ENCODE measurements at places on chromosomes 6 and 20.

DNA sequence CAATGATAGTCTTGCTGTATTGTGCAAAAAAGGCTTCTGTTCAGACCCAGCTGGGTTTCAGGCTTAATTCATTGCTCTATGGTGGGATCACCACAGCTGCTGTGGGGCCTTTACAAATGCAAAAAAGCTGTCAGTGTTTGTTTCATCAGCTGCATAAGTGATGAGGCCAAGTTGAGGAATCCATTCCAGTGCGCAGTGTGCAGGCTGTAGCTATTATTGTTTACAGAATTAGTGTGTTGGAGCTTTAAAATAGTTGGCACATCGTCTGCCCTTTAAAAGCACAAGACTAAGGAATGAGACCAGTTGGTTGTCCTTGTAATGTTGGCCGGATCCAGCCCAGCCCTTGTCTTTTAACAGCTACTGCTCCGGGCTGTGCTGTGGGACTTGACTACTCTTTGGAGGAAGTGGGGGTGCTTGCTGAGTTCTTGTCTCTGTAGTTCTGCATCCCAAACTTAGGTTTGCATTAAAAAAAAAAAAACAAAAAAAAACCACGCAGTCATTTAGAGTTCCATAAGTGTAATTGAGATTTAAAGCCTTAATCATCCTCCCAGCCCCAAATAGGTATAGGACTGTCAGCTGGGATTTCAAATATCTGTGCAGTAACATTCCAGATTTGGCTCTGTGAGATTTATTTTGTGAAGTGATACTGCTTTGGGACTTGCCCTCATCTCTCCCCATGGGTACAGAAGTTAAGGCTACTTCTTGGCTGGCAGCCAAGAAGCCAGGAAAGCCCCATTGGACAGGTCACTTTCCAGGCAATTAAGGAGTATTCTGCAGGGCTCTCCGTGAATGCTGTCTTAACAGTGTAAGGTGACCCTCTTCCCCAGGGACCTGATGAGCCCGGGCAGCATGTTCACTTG, 19.3 kb downstream of the JARID2 start:
- peak; percentile 90 for DNase-seq

- no peak for DNase-seq
Measured at GRCh38 chr20:56934888-56935287, 305.8 kb downstream of the TFAP2C start.

DNA sequence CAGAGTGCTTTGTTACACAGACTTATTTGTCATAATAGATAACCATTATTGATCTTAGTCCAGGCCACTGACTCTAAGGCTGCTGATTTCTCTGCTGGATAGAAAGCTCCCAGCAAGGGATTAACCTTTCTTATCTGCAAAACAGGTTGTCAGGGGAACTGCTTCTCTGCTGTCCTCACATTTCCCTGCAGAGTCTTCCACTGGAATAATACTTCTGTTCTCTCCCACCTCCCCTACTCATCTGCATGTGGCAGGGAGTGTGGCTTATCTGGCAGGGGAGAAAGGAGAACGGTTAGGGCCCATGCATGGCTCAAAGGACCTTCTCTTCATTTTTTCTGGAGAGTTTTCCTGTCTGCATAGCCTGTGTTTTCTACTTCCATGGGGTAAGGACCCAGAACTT, 86.2 kb downstream of the LAMP5 start:
- no peak for DNase-seq

DNA sequence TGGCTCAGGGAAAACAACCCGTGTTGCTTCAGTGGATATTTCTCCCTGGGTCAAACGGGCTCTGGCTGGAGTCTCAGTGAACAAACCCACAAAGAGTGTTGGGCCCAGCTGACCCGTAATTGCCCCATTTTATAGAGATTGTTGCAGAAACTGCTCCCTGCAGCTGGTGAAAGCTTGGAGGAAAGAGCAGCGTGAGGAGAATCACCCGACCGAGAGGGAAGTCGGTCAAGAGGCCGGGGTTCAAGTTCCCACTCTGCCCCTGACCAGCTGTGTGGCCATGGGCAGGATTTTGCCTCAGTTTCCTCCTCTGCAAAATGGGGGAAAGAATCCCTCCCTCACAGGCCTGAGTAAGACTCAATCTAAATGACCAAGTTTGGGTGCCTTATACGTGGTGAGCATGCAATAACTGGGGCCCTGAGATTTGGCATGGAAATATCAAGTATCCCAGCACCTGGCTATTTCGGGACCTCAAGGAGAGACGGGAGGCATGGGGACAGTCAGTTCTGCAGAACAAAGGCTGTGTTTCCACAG, 1.7 kb upstream of the TGM2 start:
- no peak for DNase-seq

DNA sequence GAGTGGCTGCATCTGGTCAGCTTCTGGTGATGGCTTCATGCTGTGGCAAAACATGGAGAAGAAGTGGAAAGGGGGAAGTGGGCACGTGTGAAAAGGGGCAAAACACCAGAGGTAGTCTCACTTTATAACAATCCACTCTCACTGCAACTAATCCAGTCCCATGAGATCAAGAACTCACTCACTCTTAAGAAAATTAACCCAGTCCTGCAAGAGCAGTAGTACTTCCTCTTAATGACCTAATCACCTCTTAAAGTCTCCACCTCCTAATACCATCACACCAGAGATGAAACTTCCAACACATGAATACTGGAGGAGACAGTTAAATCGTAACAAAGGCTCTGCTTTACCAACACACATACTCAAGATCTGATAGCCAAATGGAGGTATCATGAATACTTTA, 152.6 kb downstream of the THEMIS start:
- DNase-seq, result no peak

DNA sequence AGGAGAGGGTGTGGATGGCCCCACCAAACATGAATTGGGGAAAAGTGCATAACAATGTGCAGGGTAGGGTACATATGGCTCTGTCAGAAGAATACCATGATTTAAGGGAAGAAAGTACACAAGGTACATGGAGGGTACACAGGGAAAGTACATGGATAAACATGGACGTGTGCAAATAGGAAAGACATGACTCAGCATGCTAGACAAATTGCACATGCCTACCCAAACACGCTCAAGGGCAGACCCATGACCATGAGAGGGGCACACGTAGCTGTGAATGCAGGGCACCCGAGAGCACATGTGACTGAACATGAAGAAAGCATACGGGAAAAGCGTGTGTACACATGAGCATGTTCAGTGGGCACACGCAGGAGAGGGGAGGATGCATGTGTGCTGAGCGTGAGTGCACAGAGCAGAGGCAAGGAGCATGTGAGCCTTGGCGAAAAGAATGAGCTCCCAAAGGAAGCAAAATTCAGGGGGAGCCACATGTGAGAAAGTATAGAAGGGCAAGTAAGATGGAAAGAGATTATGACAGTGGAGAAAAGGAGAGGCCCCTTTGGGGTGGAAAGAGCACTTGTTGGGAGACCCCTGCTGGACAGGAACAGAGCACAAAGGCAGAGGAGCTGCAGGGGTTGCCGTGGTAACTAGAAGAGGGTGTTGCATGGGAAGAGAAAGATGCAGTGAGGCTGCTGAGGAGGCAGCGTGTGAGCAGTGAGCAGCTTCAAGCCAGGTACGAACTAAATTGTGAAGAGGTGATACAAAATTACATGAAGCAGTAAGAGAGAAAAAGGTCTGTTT, 17.8 kb downstream of the OR2H2 start:
- peak; percentile 81 for DNase-seq

GRCh38 chr6:20234136-20234535, 21.9 kb upstream of the MBOAT1 start:
- no peak for DNase-seq

DNA sequence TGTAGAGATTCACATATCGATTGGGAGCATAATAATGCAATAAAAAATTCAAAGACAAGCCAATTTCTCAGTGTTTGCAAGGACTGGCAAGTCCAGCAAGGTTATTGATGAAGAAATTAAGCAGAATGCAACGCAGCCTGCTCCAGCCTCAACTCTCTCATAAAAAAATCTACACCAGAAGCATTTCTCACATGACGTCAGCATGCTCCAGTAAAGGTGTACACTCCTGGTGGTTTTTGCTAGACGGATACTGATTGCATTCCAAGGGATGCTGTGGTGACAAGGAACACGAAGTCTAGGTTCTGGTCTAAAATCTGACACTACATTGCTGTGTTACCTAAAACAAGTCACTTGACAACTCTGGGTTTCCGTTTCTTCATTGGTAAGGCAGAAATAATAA, 167.4 kb upstream of the PRND start:
- DNase-seq, result no peak

GRCh38 chr6:1024587-1024986, 287.3 kb upstream of the FOXQ1 start:
- peak; percentile 29 for DNase-seq

GRCh38 chr6:13296536-13296997, 31.8 kb downstream of the TBC1D7 start:
- no peak for DNase-seq

GRCh38 chr6:22878706-22879105, 309.3 kb downstream of the HDGFL1 start:
- DNase-seq, result no peak

DNA sequence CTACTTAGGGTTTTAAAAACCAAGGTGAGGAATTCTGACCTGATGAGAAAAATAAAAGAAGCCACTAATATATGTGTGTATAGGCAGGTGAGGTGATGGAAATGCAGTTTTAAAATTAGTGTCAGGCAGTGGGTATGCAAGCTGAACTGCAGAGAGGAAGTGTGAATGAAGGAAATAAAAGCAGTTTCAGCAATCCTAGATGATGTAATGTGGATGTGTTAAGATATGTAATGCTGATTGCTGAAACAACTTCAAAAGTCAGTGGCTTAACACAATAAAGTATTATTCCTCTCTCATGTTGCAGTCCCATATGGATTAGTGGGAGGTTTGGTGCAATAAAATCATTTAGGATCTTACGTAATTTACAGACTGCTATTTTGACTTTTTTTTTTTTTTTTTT, 119.9 kb upstream of the ASCC3 start:
- DNase-seq, result no peak

- DNase-seq, result no peak
Measured at GRCh38 chr6:17038316-17038715, 63.5 kb upstream of the STMND1 start.

- DNase-seq, result no peak
Measured at GRCh38 chr20:19890445-19891051, 126.6 kb upstream of the NAA20 start.

- DNase-seq, result peak; percentile 82
Measured at GRCh38 chr6:22737331-22737730, 168.0 kb downstream of the HDGFL1 start.

GRCh38 chr6:135087403-135087802, 32.8 kb upstream of the HBS1L start:
- DNase-seq, result no peak

DNA sequence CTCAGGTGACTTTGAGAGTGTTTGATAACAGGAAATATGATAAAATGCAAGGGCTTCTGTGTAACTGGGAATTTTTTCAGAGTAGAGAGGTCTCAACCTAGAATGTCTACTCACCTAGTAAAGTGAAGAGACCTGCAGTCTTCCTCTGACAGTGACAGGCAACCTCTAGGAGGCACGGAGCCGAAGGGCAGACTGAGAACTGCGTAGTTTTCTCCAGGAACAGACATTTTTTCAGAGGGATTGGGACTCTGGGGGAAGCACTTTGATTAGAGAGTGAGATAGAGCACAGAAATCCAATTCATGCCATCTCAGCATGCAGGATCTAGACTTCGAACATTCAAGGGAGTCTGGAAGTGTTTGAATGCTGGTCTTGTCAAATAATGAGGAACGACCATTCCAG, 213.3 kb downstream of the AKAP7 start:
- DNase-seq, result peak; percentile 61

DNA sequence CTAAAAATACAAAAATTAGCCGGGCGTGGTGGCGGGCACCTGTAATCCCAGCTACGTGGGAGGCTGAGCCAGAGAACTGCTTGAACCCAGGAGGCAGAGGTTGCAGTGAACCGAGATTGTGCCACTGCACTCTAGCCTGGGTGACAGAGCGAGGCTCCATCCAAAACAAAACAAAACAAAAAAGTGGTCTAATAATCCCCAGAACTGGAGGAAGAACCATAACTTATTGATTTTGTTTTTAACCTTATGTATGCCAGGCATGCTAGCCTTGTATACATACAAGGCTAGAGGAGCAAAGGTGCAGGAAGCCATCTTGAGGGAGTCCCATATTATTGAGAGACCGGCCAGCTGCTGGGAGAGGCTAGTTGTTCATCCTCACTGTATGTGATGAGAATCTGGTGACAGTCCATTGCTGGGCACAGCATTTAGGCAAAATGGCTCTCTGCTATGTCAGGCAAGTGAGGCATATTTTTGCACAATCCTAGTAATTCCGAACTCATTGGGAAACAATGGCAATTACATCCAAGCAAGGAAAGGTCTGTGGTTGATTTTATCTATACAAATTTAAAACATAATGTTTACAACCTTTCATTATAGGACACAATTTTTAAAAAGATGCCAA, 18.0 kb downstream of the HFE start:
- no peak for DNase-seq

GRCh38 chr6:57216235-57217101, 5.6 kb downstream of the RAB23 start:
- DNase-seq, result no peak

DNA sequence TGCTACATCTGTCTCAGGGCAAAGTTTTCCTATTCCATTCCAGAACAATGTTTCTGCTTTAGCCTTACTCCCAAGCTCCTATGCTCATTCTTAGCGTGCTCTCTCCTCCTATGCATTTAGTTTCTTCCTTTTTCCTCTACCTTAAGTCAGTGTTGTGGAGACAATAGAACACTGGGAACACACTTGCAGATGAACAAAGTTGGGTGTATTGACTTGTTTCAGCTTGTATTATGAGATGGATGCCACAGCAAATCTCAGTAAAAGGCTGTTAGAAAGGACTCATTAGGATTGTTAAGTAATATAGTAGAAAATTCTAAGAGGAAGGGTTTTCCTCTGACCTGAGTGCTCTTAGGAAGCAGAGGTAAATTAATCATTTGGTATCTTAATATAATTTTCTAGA, 48.4 kb downstream of the BMP5 start:
- DNase-seq, result no peak

DNA sequence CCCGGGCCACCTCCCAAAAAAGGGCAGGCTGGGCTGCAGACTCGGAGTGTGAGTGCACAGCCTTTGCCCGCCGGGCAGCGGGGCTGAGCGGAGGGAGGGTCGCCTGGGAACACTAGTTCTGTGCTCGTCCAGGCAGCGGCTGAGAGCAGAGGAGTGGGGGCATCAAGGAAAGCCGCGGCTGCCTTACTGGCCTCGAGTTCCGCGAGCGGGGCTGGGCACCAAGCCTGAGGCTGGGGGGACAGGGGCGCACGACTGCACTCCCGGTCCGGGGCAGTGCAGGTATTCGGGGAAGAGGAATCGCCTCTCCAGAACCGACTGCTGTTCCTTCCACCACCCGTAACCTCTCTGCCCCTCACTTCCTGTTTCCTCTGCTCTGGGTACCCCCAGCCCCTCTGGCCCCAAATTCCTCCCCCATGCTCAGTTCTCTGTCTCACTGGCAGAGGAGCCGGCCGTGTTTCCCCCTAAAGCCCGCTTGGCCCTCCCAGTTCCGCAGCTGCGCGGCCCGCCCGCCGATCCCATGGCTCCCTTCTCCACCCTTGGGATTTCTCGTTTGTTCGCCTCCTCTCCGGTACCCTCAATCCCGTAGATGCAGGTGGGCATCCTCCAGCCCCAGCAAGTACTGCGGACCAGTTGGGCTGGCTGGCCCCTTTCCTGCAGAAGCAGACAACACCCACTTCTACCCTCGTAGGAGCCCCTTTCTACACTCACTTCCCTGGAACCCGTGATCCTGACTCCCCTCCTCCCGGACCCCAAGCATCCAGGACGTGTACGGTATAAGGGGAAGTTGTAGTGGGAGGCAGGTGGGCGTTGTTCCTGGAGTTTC, 5.1 kb downstream of the RING1 start:
- peak; percentile 40 for DNase-seq
